CD4-positive, alpha-beta memory T cell (primary cell): ENCODE measurements at places on chromosomes 16 and 17.

DNA sequence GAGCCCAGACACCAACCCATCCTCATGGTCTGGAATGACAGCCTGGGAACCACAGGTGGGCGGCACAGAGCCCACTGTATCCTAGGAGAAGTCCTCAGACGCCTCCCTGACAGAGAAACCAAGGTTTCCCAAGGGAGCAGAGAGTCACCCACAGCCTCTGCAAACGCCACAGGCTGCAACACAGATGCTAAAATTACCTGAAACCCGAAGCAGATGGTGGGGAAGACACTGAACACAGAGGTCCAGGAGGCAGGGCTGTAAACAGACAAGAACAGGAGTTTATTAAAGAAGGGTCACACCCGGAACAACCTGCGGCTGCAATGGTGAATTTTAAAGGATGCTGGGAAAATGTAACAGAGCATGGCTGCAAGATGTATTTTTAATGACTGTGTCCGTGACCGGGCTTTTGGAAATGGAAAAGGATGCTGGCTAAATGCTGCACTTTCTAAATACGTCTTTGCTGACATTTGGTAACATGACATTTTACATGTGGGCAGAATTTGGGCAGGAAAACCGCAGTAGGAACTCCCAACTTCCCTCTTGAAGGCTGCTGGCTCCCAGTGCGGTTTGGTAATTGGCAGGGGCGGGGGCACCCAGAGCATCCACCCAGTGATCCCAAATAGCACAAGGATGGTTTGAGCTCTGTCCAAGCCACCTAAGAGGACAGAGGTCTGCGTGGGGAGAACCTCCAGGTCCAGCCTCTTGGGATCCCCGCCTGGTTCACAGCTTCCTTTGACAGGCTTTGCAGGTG is 13.1 kb downstream of the SLC38A8 start:
- no peak for DNase-seq

DNA sequence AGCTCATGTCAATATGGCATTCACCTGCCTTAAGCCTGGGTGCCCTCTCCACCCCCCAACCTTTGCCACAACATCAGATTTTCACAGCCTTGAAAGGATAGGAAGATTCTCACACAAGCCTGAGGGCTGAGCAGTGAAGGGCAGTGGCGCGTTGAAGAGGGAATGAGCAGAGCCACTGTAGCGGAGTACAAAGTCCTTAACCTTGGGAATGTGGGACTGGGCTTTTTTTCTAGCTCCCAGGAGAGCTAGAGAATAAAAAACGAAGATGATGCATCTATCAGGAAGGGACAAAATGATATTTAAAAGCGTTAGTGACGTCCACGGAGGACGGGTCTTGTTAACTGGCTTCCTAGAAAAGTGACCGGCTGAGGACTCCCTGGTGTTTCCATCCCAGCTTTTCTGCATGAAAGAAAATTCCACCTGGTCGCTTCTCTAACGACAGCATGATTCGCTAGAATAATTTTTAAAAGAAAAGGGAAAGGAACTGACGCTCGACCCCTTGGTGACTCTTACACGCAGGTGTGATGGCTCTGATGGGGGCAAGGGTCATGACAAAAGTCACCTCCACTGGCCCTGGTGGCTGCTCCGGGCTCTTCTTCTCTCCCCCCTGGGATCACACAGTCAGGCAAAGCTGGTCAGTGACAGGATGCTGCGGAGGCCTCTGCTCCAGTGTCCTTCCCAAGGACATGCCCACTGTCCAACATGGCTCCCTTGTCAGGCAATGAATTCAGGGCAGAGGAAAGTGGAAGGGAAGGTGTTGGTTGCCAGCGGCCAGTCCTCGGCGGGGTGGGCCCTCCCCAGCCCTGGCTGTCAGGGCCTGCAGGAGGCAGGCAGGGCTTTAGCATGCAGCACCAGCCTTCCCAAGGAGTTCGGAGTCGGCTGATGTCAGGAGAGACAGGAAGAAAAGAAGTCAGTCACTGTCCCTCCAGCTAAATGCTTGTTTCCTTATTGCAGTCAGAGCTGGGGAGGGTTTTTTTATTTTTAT is 58.4 kb upstream of the IRX3 start:
- DNase-seq = no peak

- no peak for DNase-seq
Measured at GRCh38 chr17:31492880-31493655, 101.6 kb downstream of the RAB11FIP4 start.

GRCh38 chr17:41340934-41341861 is 9.4 kb downstream of the KRT33A start:
- DNase-seq = peak; percentile 85

DNA sequence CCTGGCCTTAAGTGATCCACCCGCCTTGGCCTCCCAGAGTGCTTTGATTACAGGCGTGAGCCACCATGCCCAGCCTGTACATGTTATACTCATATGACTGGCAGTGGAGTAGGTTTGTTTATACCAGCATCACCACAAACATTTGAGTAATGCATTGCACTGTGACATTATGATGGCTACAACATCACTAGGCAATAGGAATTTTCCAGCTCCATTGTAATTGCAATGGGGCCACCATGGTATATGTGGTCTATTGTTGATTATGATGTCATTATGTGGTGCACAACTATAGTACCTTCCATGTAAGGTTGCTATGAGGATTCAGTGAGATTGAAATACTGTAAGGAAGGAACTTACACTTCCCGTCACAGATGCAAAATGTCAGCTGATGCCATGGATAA is 168.9 kb downstream of the COPRS start:
- no peak for DNase-seq

DNA sequence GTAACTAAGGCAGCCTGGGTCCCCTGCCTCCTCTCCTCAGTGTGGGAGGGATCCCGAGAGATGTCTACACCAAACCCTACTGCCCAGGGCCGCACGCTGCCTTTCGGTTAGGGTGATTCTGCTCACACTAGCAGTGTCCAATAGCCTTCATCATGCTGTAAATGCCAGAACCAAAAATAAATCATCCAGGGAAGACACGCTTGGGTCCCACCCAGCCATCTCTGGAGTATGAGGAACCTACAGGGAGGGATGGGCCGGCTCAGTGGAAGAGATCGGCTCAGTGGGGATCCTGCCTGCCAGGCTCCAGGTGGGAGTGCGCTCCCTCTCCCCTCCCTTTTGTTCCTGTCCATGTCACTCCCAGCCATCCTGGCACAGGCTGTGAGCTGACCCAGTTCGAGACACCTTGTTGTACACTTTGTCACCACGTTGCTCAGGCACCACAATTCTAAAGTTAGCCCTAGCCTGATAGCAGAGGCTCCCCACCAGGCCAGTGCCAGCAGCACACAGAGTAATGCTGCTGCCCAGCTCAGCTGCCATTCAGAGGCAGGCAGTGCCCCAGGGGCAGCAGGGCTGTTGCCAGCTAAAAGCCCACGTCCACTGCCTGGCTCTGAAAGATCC is 24.5 kb downstream of the PEMT start:
- no peak for DNase-seq

DNA sequence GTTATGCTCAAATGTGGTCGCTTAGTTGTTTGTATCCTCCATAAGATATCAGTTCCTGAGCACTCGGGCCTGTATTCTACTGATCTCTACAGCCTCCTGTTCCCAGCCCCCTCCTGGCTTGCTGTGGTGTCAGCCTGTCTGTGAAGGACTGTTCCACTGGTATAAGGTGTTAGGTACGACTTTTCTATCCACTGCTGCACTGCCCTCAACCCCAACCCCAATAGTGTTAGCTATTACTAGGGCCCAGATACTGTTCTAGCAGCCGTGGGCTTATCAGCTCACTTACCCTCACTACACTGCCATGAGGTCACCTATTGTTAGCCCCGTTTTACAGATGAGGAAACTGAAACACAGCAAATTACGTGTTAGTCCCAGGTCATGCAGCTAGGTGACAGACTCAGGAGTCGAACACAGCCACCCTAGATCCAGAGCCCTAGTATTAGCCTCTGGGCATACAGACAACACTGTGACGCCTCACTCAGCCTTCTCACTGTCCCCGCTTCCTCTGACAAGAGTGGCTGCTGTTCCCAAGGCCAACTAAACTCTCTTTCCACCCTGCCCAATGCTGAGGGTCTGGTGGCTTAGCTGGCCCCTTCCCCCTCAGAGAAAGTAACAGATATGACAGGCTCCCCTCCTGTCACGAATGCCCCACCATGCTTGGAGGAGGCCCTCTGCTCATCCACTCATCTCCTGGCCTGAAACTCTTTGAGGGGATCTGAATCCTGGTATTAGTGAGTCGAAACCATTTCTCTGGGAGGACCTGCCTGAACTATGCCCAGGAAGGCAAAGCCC is 25.6 kb upstream of the ZNF652 start:
- DNase-seq = no peak

DNA sequence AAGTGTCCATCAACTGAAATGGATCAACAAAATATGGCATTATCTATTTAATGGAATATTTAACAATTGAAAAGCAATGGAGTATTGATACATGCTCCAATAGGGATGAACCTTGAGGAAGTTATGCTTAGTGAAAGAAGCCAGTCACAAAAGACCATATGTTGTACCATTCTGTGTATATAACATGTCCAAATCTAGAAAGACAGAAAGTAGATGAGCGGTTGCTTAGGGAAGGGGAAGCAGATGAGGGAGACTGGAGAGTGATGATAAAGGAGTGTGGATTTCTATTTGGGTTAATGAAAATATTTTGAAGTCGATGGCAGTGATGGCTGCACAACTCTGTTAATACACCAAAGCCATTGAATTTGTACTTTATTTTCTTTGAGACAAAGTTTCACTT is 8.5 kb upstream of the ERN1 start:
- DNase-seq = no peak

DNA sequence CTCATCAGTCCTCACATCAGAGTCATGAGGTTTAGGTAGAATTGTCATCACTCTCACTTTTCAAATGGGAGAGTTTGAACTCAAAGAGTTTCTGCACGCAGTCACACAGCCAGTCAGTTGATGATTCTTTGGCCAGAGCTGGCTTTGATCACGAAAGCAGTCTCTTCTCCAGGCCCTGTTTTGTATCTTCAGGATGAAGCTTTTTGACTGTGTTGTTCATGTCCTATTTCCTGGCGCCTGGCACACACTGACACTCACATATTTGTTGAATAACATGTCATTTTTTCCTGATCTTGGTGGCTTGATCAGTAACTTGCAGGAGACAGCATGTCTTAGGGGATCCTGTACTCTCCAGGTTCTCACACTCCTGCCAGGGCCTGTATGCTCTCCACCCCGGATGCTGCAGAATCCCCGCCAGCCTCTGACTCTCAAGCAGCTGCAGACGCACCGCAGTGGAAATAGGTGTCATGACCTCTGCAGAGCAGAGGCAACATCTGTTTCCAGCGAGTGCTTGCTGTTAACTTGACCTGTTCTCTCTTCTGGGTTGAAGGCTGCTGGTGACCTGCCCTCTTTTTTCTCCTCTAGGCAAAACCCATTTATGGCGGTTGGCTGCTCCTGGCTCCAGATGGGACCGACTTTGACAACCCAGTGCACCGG is 33.0 kb downstream of the MPRIP start:
- DNase-seq = no peak

DNA sequence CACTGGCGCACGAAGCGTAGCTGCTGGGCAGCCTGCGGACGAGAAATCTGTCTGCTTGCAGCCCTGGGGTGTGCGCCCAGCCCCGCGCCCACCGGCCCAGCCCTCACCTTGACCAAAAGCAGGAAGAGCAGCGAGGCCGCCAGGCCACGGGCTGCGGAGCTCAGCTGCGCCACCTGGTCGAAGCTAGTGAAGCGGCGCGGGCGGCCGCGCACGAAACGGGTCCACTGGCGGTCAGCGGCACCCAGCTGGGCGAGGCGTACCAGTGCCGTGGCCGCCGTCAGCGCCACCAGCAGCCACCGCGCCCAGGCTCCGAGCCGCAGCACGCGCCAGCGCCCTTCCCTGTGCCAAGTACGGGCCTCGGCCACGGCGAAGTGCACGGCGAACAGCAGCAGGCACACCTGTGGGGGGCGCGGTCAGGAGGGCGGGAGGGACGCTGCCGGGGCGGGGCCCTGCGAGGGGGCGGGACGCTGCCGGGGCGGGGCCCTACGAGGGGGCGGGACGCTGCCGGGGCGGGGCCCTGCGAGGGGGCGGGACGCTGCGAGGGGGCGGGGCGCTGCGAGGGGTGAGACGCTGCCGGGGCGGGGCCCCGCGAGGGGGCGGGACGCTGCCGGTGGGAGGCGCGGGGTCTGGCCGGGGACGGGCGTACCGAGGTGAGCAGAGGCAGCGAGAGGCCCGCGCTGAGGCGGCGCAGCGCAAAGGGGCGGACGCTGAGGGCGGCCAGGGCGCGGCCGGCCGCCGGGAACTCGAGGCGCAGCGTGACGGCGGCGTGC is 43.2 kb downstream of the TSC2 start:
- DNase-seq = peak; percentile 25
